ENCODE measurements at places on chromosomes 6 and 20.

GRCh38 chr6:81938014-81938856, 185.8 kb upstream of the TENT5A start:
- peak; percentile 62 for DNase-seq

GRCh38 chr20:20024942-20025341, 7.8 kb downstream of the NAA20 start:
- DNase-seq, result no peak

DNA sequence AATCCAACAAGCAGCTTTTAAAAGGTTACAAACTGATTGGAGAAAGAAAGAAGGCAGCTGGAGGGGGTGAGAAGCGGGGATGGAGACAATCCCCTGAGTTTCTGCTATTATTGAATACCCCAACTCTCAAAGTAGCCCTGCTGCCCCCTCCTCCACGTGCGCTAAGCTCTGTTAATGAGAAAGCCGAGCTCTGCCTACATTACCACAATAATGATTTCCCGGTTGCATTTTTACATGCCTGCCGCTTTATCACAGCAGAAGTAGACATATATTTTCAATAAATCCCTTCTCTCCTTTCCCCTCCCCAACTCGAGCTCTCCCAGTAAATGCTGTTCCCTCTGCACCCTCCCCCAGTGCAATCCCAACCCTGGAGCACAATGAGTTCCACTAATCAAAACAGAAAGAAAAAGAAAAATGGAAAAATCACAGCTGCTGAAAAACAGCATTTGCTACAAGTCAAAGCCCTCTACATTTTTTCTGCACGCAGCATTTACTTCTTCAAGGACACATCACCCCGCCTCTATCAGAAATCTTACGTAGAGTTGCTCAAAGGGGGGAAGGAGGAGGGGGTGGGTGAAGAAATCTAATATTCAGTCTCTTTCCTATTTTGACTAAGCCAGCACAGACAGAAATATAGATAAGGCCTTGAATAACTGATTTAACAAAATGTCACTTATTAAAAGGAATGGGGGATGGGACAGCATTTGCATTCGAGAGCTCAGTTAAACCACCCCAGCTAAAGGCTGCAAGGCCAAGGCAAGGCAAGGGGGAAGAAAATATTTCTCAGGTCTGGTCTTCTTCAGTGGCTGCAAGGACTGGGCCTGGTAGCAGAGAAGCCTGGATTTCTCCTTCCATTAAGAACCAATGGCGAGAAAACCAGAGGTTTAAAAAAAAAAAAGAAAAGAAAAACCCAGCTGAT, 10.7 kb downstream of the TRERF1 start:
- DNase-seq, result no peak

GRCh38 chr6:167405778-167406532, 81.1 kb downstream of the TTLL2 start:
- DNase-seq, result no peak

DNA sequence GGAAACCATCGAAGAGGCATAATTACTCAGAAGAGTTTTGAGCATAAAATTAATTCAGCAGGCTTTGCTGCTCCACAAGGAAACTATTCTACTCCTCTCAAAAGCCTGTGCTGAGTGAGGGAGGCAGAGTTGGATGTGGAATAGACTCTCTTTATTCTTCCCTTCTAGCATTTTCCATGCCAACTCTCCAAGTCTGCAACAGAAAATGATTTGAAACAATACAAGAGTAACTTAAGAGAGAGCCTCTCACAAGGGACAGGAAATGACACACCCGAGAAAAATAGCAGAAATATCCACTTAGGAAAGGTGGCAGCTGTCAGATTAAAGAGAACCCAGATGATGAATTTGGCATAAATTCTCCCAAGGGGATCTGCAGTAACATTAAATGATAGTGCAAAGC, 26.3 kb upstream of the LAMP5 start:
- no peak for DNase-seq

DNA sequence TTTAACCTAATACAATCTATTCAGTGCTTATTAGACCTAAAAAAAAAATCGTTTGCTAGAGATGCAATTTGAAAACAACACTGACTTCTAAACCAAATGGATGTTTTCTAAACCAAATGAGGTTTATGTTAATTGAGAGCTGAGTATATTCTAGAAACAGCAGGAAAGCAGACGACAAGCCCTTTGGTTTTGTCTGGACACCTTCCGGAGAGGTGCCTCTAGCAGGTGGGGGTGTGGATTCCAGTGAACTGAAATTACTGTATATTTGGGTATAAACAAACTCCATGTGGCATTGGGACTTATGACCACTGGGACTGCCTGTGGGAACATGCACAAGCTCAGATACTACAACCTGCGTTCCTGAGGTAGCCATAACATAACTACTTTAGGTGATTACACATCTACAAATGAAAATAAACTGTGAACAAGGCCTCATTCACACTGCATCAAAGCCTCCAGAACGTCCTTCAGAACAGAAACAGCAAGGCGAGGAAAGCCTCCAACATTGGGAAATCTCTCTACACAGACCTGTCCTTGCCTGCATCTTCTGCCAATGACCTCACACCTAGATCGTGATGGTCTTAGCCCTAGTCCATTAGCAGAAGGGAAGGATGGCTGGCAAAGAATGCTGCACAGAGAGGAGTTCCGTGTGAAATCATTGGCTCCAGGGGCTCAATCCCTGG, 206.8 kb upstream of the FOXQ1 start:
- DNase-seq, result no peak

GRCh38 chr6:85612690-85613474, 19.2 kb upstream of the SNX14 start:
- no peak for DNase-seq

GRCh38 chr6:144165784-144166183, 15.5 kb downstream of the STX11 start:
- DNase-seq, result no peak

GRCh38 chr6:138654715-138655634, 118.6 kb upstream of the CCDC28A start:
- DNase-seq, result no peak

DNA sequence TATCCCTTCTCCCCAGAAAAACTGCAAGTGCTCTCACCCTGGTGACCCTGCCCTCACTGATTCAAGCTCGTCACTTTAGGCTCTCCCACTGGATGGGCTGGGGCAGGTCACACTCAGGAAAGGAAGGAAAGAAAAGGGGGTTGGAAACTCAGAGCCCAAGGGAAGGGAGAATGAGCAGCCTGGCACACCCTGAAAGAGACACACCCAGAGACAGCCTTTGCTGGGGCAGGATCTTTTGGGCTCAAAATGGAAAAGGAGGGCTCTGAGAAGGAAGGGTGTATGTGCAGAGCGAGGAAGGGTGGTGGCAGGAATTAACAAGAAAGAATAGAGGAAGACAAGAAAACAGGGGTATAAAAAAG, 2.5 kb downstream of the PPP1R18 start:
- DNase-seq, result no peak

GRCh38 chr20:19096843-19097242, 115.6 kb upstream of the SLC24A3 start:
- no peak for DNase-seq

DNA sequence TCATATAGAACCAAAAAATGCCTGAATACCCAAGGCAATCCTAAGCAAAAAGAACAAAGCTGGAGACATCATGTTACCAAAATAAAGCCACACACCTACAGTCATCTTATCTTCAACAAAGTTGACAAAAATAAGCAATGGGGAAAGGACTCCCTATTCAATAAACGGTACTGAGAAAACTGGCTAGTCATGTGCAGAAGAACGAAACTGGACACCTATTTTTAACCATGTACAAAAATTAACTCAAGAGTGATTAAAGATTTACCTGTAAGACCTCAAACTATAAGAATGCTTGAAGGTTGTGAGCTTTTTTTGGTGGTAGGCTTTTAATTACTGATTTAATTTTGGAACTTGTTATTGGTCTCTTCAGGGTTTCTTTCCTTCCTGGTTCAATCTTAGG, 236.0 kb upstream of the DEFB112 start:
- DNase-seq, result no peak

DNA sequence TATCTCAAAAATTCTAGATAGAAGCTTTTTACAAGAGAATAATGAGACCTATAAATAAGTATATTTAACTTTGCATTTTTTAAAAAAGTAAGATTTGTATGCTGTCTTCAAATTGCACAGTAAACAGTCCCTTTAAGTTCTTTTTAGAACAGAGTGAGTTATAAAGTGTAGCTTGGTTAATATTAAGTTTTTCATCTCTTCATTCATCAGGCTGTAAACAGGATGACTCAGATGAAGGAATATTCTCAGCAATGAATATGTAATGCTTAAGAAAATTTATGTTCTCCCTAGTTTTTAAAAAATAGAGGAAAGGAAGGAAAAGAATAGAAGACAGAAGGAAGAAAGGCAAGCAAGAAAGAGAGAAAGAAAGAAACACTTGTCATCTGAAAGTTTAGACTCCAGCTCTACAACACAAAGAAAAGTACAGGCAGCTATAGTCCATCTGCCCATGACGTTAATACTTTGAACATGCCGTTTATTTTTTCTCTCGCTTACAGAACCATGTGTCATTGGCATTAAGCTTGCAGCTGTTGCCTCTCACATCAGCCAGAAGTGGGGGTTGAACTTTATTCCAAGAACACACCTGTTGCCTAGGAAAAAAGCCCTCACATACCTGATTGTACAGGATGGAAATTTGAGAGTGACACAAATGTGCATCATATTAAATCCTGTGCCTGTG, 36.1 kb downstream of the CAP2 start:
- no peak for DNase-seq

GRCh38 chr6:128487055-128487454, 33.3 kb downstream of the PTPRK start:
- no peak for DNase-seq

GRCh38 chr6:145587334-145587733, 148.0 kb downstream of the EPM2A start:
- no peak for DNase-seq

DNA sequence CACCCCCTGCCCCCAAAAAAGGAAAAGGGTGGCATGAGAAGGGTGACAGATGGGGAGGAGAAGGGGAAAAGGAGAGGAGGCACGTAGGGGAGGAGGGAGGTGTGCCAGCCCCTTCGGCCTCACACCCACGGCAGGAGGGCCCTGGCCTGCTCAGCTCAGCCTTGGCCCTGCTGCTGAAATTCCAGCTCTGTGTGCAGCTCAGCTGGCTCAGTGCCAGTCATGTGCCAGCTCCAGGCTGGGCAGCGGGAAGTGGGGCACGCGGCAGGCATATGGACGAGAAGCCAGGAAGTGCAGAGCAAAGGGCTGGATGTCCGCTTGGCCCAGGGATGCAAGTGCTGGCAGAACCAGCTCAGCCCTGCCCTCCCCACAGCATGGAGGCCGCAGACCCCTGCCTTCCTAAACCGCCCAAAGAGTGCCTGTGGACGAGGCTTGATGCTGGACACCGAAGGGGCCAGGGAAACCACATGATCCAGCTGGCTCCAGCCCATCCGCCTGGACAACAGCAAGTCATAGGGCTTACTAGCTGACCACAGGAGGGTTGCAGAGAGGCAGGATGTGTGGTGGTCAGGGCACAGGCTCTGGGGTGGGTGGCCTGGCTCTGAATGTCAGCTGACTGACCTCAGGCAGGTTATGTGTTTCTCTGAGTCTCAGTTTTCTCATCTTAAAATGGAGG, 60.2 kb downstream of the NOL4L start:
- DNase-seq, result no peak

DNA sequence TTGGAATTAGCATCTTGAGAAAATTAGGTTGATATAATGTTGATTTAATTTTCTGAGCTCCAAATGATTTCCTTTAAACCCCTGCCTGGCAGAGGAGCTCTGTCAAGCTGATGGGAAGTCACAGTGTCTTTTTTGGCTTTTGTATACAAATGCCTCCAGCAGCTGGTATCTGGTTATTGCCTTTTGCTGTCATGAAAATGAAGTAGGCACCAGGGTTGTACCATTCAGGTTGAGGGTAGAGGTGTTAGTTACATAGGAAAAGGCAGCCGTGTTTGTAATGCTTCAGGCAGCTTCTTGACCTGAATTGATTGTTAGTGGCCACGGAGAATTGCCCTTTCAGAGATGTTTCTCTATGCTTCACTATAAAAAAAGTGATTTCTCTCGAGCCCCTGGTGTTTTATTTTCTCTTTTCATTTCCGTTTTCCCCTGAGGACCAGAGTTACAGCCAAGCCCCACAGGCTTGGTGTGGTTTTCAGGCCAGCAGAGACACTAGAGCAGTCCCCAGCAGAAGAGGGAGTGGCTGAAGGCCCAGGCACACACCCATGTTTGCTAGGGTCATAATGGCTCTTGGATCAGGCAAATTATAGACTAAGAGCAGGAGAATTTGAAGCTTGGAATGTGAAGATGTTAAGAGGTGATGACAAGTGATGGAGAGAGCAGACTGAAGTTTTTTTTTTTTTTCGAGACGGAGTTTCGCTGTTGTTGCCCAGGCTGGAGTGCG, 21.6 kb downstream of the CMTR1 start:
- no peak for DNase-seq

DNA sequence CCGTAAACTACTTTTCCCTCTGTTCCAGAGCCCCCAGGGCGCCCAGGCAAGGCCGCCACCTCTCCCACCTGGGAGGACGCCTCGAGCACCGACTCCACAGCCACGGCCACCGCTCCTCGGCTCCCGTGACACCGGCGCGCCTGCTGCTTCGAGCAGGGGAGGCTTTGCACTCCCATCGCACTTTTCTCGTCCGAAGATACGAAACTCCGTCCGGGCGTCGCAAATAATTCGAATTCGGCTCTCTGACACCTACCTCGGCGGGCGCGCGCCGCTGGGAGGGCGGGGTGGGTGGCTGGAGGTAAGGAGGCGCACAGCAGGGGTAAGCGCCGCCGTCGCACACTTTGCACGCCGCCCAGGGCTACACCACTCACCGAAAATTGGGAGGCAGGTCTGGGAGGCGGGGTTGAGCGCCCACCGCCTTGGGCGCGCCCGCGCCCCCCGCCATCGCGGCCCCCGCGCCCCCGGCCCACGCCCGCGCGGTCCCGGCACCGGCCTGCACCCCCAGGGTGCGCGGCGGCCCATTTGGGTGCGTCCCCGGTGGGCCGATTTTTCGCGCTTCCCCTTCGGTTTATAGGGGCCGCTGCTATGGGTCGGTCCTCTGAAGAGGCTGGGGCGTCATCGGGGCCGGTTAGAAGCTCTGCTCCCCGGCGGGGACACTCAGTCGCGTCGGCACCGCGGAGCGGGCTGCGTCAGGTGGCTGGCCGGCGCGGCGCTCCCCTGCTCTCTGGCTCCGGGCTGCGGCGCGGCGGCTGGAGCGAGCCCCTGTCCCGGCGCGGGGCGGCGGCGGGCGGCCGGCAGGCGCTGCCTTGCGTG, 36.2 kb downstream of the GNAS start:
- peak; percentile 37 for DNase-seq

DNA sequence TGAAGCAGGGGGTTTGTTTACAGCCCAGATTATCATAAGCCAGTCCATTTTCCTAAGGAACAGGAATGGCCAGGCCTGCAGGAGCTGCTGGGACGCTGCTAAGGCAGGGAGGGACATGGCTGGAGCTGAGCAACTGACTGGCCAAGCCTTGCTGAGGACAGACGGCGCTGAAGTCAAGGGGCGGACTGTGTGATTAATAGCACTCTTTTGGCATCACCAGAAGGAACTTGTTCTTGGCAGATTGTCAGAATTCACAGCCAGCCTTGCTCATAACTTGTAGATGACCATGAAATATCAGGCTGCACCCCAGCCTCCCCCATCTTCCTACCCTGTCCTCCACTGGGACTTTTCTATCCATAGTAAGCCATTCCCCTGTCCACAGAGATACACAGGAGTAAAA, 218.8 kb upstream of the RNF24 start:
- DNase-seq, result no peak

Data from AG09319 (cell line).